ENCODE measurements at places on chromosomes 2 and 18.

GRCh38 chr18:51614967-51615571 lies 417.6 kb upstream of the MEX3C start:
- DNase-seq, result no peak

- no peak for DNase-seq
Observed at GRCh38 chr2:31446848-31447247, 32.3 kb upstream of the XDH start.

DNA sequence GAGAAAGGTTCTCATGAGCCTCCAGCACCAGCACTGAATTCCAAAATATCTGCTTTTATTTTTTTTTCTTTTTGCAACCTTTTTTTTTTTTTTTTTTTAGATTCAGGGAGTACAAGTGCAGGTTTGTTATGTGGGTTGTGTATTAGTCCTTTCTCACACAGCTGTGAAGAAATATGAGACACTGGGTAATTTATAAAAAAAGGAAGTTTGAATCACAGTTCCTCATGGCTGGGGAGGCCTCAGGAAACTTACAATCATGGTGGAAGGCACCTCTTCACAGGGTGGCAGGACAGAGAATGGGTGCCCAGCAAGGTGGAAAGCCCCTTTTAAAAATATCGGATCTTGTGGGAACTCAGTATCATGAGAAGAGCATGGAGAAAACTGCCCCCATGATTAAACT lies 7.9 kb upstream of the TMX3 start:
- no peak for DNase-seq

GRCh38 chr2:220995581-220995980 lies 576.5 kb downstream of the EPHA4 start:
- no peak for DNase-seq

All from activated CD4-positive, alpha-beta T cell treated with anti-CD3 and anti-CD28 coated beads for 24 hours (primary cell).